Transverse colon (tissue), 4 donors: ENCODE measurements at places on chromosomes 7 and 10. TPM values are rescaled to one million over a fixed set of nuclear protein-coding genes. Genes with fewer than 3 reads are reported as not detected.

HTR7 gene
- total RNA-seq, result 1.3 TPM

SFRP4 gene
- 0.64 TPM for total RNA-seq

CLCN1 gene
- total RNA-seq, result not detected

INA gene
- total RNA-seq, result 0.95 TPM

SSC4D gene
- total RNA-seq, result 0.41 TPM

NPC1L1 gene
- total RNA-seq, result 0.48 TPM

MET gene
- 22.9 TPM for total RNA-seq

DNA sequence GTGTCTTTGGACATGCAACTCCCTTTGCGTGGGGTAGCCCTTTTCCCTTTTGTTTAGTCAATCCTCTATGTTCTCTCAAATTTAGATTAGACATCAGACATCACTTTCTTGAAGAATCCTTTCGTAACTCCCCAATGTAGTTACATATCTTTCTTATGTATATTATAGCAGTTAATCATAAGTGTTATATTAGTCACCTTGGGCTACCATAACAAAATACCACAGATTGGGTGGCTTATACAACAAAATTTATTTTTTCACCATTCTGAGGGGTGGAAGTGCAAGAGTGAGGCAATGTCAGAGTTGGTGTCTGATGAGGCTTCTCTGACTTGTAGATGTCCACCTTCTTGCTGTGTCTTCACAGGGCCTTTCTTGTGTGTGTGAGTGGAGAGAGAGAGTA lies 105.7 kb downstream of the PHTF2 start:
- H3K27ac ChIP-seq, result no peak overlapping the region
- H3K36me3 ChIP-seq, result peaks cover 14% of the 10 kb centered on the region
- H3K27me3 ChIP-seq, result no peaks in the 10 kb centered on the region
- no peaks in the 10 kb centered on the region for H3K4me1 ChIP-seq
- no peak overlapping the region for H3K4me3 ChIP-seq
- DNase-seq, result no peak

DNA sequence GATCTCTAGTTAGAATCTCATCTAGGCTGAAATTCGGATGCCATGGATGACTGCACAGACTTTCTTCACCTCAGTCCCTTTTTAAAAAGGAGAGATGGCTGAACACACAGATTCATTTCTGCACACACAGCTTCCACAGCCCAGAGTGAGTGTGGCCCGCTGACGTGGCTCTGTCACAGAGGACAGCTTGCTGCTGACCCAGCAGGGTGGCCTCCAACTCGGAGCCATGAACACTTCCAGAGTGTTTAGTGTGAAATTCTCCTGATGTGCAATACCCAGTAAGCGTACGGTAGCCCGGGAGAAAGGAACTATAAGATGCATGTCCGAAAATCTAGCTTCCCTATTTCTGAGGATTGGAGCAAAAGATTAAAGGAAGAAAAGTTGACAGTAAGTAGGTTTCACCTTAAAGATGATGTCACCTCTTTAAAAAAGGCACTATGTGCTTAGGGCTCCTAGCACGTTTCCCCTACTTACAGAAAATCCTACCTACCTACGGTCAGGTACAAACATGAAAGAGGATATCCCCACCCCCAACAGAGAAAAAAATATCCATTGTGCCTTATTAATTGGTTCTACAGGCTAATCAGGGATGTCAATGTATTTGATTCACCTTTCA lies 162.2 kb downstream of the RAPGEF5 start:
- DNase-seq, result no peak
- H3K36me3 ChIP-seq, result no peaks in the 10 kb centered on the region
- no peak overlapping the region for H3K4me3 ChIP-seq
- no peaks in the 10 kb centered on the region for H3K27me3 ChIP-seq
- no peaks in the 10 kb centered on the region for H3K4me1 ChIP-seq
- H3K27ac ChIP-seq, result no peak overlapping the region

DNA sequence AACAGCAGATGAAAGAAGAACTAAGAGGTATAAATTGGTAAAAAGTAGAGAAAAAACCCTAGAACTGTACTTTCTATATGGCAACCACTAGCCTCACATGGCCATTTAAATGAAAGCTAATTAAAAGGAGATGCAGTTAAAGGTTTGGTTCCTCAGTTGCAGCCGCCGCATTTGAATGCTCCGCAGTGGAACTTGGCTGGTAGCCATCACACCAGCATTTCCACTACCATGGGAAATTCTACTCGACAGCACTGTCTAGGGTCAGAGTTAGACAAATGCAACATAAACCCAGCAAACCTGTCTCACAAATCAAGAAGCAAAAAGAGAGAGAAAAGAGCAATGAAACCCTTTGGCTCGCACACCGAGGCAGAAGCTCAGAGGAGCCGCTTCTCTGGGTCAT lies 29.7 kb downstream of the VIPR2 start:
- H3K36me3 ChIP-seq, result no peaks in the 10 kb centered on the region
- H3K4me1 ChIP-seq, result no peaks in the 10 kb centered on the region
- peaks cover 27% of the 10 kb centered on the region for H3K27me3 ChIP-seq

- DNase-seq, result no peak
- peaks cover 23% of the 10 kb centered on the region for H3K4me1 ChIP-seq
These were observed 102.1 kb upstream of the DDC start for GRCh38 chr7:50667338-50667737.

DNA sequence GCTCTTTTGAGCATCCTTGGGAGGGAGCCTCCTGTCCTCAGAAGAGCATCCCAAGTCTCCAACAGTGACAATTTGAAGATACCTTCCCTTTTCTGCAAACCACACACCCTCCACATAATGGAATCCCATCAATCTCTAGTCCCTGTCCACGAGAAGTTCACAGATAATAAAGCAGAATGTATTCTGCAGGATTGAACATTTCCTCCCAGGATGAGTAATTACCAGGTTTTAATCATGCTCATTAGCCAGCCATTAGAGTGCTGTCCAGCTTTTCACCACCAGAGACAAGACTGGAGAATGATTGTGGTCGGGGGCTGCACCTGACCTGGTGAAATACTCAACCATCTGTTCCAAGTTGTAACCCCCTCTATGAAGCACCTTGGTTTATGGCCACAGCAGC lies 958.6 kb downstream of the KCNMA1 start:
- H3K4me3 ChIP-seq, result no peak overlapping the region
- no peaks in the 10 kb centered on the region for H3K27me3 ChIP-seq

- H3K27me3 ChIP-seq, result no peaks in the 10 kb centered on the region
- no peak overlapping the region for H3K27ac ChIP-seq
- H3K4me3 ChIP-seq, result no peak overlapping the region
These were observed 28.6 kb downstream of the SLC35B4 start for GRCh38 chr7:134287916-134288659.

DNA sequence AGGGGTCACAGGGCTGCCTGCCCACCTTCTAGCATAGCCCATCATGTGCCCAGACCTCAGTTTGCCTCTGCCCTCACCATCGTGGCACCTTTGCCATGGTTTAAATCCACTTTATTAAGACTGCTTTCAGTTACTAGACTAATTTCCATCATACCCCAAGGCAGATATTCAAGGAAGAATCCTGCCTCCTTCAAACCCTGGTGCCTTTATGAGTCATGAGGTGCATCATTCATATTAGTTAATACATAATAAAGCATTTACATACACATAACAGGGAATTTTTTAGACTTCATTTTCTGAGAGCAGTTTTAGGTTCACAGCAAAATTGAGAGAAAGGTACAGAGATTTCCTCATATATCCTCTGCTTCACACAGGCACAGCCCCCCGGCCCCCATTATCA lies 62.8 kb downstream of the CXCL12 start:
- no peak for DNase-seq
- no peak overlapping the region for H3K4me3 ChIP-seq
- H3K4me1 ChIP-seq, result peaks cover 24% of the 10 kb centered on the region
- H3K27me3 ChIP-seq, result no peaks in the 10 kb centered on the region

DNA sequence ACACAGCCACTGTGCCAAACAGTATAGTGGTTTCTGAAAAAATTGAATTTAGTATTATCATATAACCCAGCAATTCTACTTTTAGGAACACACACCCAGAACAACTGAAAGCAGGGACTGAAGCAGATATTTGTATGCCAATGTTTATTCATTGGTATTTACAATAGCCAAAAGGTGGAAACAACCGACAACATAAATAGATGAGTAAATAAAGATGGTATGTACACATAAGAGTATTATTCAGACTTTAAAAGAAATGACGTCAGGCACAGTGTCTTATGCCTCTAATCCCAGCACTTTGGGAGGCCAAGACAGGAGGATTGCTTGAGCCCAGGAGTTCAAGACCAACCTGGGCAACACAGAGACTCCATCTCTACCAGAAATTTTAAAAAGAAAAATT lies 7.2 kb downstream of the CDCA7L start:
- peaks cover 19% of the 10 kb centered on the region for H3K4me1 ChIP-seq
- H3K27me3 ChIP-seq, result no peaks in the 10 kb centered on the region
- no peaks in the 10 kb centered on the region for H3K36me3 ChIP-seq

DNA sequence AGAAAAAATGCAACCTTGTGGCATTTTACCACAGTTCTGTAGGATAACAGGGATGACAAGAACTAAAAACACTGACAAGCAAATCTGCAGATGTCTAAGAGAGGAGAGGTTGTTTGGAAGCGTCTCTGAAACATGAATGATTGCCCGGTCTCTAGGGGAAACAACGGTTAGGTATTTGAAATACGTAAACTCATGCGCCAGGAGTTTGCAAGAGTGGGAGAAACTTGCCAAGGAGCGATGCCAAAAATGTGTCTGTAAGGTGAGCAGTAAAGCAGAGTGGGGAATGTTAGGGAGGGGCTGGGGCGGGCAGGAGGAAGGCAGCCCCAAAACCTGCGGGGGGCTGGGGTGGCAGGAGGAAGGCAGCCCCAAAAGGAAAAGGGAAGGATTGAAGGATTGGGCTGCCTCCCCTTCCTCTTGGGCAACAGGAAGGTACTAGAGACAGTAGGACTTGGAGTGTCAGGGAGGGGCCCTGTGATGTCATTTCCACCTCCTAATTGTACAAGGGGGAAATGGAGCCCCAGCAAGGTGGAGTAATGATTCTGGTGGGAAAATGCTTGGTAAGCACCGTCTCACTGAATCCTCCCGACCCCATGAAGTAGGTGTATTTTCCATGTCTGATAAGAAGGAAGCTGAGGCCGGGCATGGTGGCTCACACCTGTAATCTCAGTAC lies 33.2 kb upstream of the PLEKHA1 start:
- H3K4me3 ChIP-seq, result no peak overlapping the region
- DNase-seq, result no peak
- H3K27me3 ChIP-seq, result no peaks in the 10 kb centered on the region
- H3K27ac ChIP-seq, result peak overlapping the region; percentile 51

- no peak for DNase-seq
- H3K36me3 ChIP-seq, result no peaks in the 10 kb centered on the region
- no peaks in the 10 kb centered on the region for H3K4me1 ChIP-seq
- H3K27me3 ChIP-seq, result no peaks in the 10 kb centered on the region
These were observed 46.6 kb upstream of the A1CF start for GRCh38 chr10:50931948-50932431.

DNA sequence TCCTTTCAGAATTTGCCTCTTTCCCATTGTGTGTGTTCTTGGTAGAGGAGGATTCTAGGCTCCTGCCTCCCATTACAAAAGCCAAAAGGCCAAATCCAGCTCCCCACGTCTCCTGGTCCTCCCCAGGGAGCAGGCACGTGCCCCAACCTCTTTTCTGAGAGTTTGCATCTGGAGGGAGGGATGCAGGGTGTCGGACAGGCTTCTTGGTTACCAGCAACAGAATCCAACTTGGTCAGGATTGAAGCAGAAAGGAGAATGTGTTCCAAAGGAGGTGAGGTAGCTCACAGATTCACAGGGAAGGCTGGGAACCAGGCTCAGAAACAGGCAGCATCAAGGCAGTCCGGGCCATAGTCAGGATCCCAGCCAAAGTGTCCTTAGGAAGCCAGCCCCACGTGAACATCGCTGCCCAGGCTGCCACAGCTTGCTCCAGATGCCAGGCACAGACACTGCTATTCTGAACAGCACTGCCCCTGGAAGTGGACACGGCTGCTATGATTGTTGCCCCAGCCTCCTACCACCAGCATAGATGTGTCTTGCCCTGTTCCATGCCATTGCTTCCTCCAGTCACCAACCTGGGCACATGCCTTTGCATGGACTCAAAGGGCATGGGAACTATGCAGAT lies 264.2 kb upstream of the ZMIZ1 start:
- H3K27me3 ChIP-seq, result no peaks in the 10 kb centered on the region
- peaks cover 16% of the 10 kb centered on the region for H3K4me1 ChIP-seq
- no peak overlapping the region for H3K4me3 ChIP-seq
- no peaks in the 10 kb centered on the region for H3K36me3 ChIP-seq
- H3K27ac ChIP-seq, result peak overlapping the region; percentile 72

DNA sequence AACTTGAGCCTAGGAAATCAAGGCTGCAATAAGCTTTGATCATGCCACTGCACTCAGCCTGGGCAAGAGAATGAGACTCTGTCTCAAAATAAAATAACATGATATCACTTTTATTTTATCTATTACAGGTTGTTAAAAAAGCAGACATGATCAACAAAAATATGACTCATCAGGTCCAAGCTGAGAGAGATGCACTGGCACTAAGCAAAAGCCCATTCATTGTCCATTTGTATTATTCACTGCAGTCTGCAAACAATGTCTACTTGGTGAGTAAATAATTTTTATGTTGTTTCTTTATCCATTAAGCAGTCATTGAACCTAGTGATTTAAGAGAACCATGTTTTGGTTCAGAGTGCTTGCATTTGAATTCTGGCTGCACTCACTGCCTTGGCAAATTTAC lies 3.3 kb downstream of the MASTL start:
- H3K27ac ChIP-seq, result no peak overlapping the region
- no peak for DNase-seq
- H3K36me3 ChIP-seq, result peaks cover 41% of the 10 kb centered on the region
- H3K4me1 ChIP-seq, result no peaks in the 10 kb centered on the region

DNA sequence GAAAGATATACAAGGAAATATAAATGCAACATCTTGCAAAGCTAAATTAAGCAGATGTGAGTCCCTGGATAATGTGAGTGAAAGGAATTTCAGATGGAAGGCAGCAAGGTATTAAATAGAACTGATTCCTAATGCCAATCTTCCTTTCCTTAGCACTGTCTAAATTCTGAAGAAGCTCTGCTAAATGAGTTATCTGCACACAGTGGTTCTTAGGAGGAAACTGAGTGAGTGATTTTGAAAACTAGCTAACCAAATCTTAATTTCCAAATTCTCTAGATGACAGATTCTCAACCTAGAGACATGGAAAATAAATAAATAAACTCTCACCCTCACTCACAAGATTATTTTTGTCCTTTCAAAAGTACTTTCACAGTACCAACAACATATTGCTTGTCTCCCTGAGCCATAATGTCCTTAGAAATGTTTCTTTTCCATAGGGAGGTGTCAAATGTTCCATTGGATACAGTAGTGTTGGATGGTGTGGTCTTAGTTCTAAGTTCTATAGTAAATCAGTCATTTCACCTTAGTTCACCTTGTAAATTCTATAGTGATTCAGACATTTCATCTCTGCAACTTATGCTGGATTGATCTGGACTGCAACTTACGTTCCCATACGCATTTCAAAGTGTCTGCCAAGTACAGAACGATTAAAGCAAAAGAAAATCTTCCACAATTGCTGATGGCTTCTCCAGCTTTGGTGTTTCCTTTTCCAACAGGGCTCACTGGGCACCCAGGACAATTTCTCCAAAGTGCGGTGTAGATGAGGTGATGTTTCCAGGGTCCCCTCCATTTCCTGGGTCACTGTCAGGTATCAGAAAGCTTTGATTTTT lies 145.4 kb upstream of the FAM171A1 start:
- H3K27me3 ChIP-seq, result no peaks in the 10 kb centered on the region
- no peak for DNase-seq
- no peaks in the 10 kb centered on the region for H3K36me3 ChIP-seq
- H3K4me3 ChIP-seq, result no peak overlapping the region
- no peaks in the 10 kb centered on the region for H3K4me1 ChIP-seq
- H3K27ac ChIP-seq, result no peak overlapping the region

- no peak for DNase-seq
- H3K27me3 ChIP-seq, result no peaks in the 10 kb centered on the region
- H3K27ac ChIP-seq, result no peak overlapping the region
- no peak overlapping the region for H3K4me3 ChIP-seq
- no peaks in the 10 kb centered on the region for H3K4me1 ChIP-seq
- no peaks in the 10 kb centered on the region for H3K36me3 ChIP-seq
These were observed 19.5 kb downstream of the FZD9 start for GRCh38 chr7:73452999-73453635.
